ENCODE measurements at places on chromosomes 4 and X.

DNA sequence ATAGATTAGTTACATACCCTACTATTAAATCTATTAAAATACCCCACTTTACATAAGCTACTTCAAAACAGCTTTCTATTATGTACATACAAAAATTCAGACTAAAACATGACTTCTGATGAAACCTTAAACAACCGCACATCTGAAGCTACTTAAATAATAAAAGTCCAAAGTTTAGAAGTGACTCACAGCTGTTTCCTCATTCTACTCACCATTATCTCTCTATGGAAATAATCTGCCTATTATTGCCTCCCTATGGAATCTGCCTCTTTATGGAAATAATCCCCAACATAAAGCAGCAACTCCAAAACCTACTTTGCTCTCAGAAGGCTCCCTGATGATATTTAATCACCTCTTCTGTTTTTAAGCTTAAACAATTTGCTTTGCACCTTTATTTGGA, 15.7 kb upstream of the BANK1 start:
- DNase-seq, result no peak

DNA sequence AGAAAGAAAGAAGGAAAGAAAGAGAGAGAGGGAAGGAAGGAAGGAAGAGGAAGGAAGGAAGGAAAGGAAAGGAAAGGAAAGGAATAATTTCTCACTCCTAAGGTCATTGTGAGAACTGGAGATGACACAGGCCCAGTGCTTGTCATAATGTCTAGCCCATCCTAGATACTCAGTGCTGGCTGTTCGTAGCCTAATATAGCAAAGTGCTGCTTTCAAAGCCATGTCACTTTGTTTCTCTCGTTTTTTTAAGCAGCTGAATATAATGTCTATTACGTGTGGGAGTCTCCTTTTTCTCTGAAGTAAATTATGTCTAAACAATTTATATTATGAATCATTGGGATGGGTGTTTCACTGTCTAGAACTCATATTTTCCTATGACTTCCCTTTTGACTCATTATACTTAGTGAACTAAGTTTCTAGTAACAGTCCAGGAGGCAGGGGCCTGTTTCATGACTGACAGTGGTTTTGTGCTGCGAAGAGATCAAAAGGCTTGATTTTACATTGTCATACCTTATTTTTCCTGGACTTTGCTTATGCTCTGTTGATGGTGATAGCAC, 327.0 kb upstream of the ZFP42 start:
- no peak for DNase-seq

DNA sequence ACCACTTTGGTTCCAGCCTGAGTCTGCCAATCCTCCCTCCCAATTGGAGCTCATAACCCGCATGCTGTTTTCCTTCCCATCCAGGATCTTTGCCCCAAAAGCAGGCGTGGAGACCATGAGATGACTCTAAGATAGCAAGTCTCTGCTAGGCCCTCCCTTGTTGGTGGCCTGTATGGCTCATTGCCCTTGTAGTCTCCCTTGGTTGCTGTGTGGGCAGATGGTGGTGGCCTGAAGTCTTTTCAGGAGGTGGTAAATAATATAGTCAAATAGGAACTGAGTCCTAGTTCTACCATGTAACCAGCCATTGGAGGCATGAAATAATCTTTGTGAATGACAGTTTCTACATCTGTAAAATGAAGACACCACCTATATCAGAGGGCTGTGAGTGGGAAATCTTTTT, 1.2 kb downstream of the ATP6AP1 start:
- DNase-seq, result no peak

- no peak for DNase-seq
These were observed 224.4 kb downstream of the LDB2 start for GRCh38 chr4:16674082-16674481.

- DNase-seq, result no peak
These were observed 162.8 kb downstream of the PPP1R2C start for GRCh38 chrX:42615161-42615563.

DNA sequence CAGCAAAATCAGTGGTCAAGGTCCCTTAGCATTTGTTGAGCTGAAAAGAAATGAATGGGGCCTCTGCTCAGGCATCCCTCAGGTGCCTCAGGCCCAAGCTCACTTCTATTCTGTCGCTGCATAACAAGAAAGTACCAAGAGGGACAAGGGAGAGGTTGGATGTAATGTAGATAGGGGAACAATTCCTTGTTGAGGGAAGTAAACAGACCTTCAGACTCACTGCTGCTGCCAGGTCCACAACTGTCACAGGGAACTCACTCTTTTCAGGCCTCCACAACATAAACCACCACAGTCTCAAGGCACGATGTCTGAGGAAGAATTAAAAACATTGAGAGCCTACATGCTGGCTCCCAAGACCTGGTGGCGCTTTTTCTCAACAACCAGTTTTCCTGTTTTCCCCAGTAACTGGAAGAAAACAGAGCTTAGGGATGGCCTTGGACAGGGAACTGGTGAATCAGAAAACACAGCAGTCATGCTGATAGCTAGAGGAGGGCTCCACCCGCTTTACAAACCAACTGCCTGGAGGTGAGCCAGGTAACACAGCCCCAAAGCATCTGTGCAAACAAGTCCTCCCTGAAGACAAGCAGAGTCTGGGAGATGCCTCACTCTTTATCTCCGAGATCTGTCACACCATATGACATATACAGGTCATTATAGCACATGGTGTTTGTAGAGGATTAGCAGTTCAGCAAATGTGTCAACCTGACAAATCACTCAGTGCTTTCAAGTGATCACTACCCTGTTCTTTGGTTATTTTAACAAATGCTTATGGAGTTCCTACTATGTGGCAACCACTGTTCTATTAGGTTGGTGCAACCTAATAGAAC, 14.3 kb upstream of the AWAT1 start:
- no peak for DNase-seq
